Effector CD4-positive, alpha-beta T cell (primary cell): ENCODE measurements at places on chromosomes 4 and X.

GRCh38 chr4:26171941-26172340 lies 148.9 kb upstream of the RBPJ start:
- no peak for DNase-seq

DNA sequence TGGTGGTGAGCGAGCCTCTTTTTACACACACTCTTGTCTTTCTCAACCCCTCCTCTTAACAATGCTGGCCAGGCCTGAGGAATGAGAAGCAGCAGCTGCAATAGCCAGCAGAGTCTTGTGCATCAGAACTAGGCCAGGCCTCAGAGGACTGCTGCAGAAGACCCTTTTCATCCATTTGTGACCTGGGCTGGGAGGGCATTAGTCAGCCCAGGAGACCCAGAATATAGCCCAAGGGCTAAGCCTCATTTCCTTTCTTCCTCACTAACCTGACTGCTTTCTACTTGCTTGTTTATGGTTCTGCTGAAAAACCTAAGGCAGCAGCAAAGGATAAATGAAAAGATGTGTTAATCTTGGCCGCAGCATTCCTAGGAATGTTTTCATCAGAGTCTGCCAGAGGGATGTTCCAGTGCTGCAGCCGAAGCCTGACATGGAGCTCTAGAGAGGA lies 254.7 kb upstream of the AR start:
- no peak for DNase-seq

- DNase-seq, result no peak
These were observed 126.2 kb downstream of the MAPK10 start for GRCh38 chr4:86233681-86234080.

DNA sequence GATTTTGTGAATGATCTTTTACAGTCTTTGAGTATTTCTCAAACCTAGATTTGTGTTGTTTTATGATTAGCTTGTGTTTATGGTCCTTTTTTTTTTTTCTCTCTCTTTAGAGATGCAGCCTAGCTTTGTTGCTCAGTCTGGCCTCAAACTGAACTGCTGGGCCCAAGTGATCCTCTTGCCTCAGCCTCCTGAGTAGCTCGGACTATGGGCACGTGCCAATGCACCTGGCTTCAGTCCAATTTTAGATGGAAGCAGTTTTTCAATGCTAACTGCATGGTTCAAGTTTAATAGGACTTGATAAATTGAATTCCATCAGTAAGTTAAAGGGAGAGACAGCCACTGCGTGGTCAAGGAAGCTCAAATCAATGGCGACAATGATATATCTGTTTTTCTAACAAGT lies 3.8 kb upstream of the FGG start:
- no peak for DNase-seq

- no peak for DNase-seq
These were observed 411.9 kb upstream of the ACTRT1 start for GRCh38 chrX:128464116-128464515.

GRCh38 chr4:103948244-103949018 lies 228.6 kb upstream of the TACR3 start:
- DNase-seq, result no peak

GRCh38 chr4:54482529-54483200 lies 175.1 kb upstream of the KIT start:
- DNase-seq, result no peak

- DNase-seq, result no peak
These were observed 205.4 kb downstream of the HS3ST1 start for GRCh38 chr4:11223311-11223710.

- DNase-seq, result no peak
These were observed 65.6 kb downstream of the OR13H1 start for GRCh38 chrX:131609480-131609879.

- no peak for DNase-seq
These were observed 54.9 kb downstream of the UBQLN2 start for GRCh38 chrX:56618323-56618722.

GRCh38 chr4:157196046-157196445 lies 24.5 kb upstream of the GRIA2 start:
- DNase-seq, result no peak

GRCh38 chrX:118726887-118727685 lies at the start of gene IL13RA1:
TSS of gene IL13RA1 (plus strand) at chrX:118727606. CDS start at chrX:118727639, 33 bp downstream.
- DNase-seq, result no peak

DNA sequence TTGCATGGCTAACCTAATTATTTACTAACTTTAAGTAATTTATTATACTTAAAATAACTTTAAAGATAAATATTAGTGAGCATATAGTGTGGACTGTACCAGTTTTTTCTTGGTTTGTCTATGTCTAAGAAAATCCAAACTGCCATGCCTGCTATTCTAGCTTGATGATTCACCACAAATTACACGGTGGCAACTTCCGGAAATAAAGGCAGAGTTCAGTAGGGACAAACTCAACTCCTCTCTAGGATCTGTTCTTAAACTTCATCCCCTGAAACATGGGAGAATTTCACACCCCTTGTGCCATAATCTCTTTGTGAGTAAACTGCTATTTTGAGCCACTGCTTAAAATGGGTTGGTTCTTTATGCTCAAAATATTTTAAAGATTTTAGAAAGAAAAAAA lies 213.6 kb upstream of the NRK start:
- no peak for DNase-seq

- DNase-seq, result no peak
These were observed 47.0 kb downstream of the SNX25 start for GRCh38 chr4:185256446-185256845.

DNA sequence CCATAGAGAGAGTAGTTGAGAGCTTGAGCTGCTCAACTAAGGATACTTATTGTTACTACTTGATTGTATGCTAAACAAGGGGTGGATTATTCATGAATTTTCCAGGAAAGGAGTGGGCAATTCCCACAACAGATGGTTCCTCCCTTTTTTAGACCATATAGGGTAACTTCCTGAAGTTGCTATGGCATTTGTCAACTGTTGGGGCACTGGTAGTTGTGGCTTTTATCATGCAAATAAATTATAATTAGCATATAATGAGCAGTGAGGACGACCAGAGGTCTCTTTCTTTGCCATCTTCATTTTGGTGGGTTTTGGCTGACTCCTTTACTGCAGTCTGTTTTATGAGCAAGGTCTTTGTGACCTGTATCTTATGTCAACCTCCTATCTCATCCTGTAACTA lies 1403.5 kb upstream of the PABPC4L start:
- DNase-seq, result no peak

DNA sequence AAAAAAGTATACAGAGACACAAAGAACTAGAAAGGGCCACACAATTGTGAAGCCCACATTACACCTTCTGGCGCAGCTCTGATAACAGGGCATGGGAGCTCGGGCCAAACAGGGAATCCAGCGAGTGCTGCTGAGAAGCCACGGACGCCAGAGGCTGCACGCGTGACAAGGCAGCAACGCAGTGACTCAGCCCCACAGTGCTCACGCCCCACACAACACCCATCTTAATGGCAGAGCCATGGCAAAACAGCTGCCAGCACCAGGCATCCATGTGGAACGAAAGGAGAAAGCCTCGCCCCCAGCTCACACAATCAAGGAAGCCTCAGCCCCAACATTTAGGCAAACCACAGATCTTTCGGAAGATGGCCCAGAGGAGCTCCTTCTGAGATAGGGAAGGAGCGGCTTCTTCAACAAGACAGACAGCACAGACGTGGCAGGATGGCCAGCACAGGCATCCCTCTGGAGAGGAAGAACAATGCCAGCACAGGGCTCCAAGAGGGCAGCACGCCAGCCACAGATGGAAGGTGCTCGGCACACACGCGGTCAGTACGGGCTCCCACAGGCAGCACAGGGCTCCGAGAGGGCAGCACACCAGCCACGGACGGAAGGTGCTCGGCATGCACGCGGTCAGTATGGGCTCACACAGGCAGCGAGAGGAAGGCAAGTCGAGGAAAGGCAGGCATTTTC lies 33.1 kb downstream of the GAK start:
- DNase-seq, result no peak
